ENCODE measurements at places on chromosomes 12 and 14.

- DNase-seq, result no peak
These were observed 14.9 kb downstream of the SLC7A7 start for GRCh38 chr14:22800346-22800745.

DNA sequence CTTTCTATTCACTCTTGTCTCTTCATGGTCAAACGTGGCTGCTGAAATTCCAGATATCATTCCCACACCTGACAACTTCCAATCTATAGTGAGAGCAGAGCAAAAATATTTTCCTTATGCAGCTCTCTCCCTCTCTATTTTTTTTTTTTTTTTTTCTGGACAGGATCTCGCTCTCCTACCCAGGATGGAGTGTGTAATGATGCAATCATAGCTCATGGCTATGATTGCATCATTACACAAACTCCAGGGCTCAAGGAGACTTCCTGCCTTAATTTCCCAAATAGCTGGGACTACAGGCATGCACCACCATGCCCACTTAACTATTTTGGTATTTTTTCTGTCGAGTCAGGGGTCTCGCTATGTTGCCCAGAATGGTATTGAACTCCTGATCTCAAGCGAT, 1398.9 kb downstream of the AACS start:
- no peak for DNase-seq

DNA sequence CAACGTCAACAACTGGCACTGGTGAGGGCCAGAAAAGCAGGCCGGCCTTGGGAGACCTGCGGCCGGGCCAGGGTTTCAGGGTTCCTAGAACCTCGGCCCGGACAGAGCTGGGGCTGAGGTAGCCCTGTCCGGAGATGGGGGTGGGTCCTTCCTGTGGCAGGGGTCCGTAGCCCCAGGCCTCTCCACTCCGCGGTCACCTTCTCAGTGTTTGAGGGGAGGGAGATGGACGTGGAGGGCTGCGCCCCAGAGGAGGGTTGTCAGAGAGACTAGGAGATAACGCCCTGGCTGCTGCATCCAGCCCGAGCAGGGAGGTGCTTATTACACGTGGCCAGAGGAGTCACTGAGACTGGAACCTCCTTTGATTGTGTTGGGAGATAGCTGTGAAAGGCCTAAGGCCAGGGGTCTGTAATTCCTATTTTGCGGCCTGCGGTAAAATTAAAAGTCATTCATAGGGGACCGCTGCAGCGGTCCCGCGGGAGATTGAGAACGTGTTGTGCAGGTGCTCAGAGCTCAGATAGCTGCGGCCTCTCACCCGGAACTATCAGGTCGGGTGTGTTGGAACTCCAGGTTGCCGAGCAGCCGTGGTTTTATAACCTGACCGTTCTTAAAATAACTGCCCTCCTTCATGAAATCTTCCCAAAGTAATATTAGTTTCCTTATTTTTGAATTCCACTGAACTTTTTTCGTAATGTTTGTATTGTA, 507 bp downstream of the AHSA1 start:
- DNase-seq, result peak; percentile 36

DNA sequence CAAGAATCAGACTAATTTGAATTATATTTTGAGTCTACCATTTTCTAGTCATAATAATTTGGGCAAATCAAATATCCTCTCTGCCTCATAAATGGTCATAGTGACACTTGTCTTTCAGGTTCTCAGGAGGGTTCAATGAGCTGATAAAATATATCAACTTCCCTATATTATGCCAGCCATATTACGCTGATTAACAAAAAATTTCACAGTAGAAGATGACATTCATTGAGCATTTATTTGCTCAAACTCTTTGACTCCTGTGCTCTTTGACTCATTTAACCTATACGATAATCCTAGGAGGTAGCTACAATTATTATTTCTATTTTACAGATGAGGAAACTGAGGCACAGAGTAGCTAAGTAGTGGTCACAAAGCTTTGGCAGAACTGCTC, 60.0 kb upstream of the CCDC91 start:
- no peak for DNase-seq

DNA sequence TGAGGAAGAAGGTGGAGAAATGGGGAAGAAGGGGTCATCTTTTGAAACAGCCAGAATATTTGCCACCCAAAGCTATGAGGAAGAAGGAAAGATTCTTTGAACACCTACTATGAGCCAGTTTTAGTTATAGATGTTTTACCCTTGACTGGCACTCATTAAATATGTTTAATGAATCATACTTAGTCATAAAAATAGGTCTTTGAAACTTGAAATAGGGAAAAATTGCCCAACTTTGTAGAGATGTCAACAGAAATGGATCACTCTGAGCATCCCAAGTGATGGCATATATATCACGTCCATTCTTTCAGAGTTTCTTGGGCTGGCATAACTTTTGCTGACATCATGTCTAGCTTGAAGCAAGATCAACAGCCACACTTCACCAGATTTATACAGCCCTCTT, 263.5 kb downstream of the RPAP3 start:
- no peak for DNase-seq

GRCh38 chr12:68446901-68447796, 115.0 kb upstream of the MDM1 start:
- no peak for DNase-seq

DNA sequence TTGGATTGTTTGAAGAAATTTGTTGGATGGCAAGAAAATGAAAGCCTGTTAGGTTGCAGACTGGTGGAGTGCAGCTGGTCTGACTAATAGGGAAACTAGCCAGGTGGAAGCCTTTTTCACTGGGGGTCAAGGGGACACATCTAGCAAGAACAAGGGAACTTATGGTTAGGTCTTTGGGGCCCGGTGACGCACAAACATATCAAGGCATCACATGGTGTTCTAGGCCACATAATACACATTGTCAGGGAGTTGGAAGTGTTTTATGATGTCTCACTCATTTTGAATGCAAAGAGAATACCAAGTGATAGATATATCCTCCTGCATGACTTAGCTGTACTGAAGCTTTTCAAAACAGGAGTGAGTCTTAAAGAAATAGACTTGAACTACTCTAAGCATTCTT, 351.2 kb downstream of the KCNH5 start:
- no peak for DNase-seq
